Fibroblast of the conjunctiva (primary cell): ENCODE measurements at places on chromosomes 6 and 20.

GRCh38 chr6:36613200-36613995 is 19.2 kb downstream of the SRSF3 start:
- DNase-seq, result no peak

DNA sequence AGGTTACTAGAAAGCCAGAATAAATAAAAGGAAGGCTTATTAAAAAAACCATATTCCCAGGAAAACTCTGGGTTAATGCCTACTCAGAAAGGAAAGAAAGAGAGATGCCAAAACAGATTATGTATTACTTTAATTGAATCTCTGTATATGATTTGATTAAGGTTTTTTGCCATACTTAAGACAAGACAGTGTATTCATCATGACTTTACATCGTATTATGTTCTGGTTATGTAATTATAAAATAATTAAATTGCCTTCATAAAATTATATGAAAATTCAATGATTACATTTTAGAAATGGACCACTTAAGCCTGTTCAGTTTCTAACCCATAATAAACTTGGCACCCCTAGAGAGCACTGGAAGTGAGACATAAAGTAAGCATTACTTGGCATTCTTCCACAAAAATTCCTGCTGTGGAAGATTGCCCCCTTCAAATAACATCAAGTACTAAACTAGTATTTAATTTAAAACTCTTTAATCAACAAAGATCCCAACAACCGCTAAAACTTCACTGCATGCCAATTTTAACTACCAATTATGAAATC is 20.8 kb upstream of the IBTK start:
- no peak for DNase-seq

DNA sequence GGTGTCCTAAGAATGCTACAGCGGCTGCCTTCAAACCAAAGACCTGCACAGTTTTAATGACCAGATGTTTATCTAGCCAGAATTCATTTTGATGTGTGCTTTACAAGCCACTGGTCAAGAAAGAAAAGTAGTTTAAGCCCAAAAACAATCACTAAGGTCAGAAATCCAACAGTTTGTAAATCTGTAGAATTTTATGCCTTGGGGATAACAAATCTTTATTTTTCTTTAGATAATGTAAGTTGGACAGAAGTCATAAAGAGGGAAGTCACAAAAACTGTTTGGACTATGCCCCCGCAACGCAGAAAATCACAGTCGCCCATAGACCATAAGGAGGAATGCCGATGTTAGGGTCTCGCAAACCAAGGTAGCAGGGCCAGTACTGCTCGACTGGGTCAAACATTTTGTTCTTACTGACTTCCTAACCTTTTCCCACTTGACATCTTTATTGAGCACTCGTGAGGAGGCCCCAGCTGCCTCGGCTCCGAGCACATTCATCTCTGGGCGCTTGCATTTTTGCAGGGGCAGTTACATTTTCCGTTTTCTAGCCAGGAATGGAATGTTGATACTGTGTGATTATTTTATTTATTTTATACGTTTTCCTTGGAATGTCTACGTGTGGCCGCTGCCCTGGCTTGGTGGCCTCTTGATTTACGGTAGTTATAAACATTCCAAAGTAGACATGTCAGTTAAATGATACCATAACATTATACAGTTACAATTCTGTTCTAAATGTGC is 56.7 kb upstream of the APCDD1L start:
- DNase-seq, result no peak

DNA sequence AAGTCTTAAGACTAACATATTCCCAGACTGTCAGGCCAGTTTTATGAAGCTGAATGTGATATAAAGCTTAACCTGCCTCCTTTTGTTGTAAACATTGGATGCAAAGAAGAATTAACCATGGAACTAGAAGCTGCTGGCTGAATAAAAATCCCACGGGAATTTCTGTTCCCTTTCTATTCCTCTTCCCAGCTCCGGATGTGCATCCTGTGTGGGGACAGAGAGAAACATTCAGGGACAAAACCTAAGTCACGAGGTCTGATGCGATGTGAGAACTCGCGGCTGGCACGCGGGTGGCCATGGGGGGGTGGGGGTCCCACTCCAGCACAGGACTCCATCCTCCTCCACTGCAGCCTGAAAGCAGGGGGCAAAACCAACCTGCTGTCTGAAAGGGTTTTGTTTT is 32.2 kb downstream of the RAMACL start:
- DNase-seq, result no peak

DNA sequence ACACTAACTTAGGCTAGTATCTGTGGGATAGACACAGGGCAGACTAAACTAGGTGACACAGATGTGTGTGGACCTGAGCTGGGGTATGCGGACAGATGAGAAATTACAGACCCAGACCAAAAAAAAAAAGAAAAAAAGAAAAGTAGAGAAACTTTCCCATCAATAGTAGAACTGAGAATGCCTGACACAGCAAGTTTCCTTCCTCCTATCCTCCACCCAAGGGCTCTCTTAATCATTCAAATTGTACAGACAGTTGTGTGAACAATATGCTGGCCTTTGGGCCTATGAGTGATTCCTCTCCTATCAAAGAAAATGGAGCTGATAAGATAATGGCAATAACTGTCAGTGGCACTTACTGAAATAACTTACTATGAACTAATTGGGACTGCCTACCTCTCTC is 226.7 kb upstream of the PRDM1 start:
- DNase-seq, result no peak

GRCh38 chr6:44272529-44272928 is 2.3 kb downstream of the TMEM151B start:
- no peak for DNase-seq

- no peak for DNase-seq
Measured at GRCh38 chr6:23305325-23305943, 736.1 kb downstream of the HDGFL1 start.

DNA sequence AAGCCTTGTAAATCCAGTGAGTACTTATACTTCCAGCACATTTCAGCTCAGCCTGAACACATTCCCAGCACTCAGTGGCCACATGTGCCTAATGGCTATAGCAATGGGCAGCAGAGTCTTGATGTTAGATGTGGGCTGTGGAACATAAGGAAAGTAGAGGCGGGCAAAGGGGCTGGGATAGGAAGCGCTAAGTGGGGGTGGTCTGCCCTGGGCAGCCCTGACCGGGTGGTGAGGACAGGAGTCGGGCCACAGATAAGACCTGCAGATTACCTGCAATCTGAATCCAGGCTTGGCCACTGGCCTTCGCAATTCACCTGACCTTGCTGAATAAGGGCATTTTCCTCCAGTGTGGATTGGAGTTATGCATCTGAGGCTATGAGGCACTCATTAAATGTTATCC is 11.1 kb upstream of the HMGA1 start:
- no peak for DNase-seq

- no peak for DNase-seq
Measured at GRCh38 chr20:32385541-32385940, 27.4 kb downstream of the ASXL1 start.

DNA sequence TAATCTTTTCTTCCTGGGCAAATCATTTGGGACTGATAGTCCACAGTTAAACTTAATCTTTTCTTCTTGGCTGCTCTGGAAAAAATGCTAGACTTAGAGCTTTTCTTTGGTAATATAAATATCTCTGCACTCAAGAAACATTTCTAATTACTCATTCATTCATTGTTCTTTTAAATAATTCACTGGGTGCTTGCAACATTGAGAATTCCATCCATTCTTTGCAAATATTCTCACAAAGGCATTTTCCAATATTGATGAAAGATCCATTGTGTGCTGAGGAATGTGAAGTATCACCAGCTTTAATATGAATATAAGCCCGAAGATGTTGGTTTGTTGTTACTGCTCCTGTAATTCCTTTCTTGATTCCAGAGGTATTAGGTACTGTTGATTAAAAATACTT is 38.4 kb downstream of the AKAP7 start:
- no peak for DNase-seq

DNA sequence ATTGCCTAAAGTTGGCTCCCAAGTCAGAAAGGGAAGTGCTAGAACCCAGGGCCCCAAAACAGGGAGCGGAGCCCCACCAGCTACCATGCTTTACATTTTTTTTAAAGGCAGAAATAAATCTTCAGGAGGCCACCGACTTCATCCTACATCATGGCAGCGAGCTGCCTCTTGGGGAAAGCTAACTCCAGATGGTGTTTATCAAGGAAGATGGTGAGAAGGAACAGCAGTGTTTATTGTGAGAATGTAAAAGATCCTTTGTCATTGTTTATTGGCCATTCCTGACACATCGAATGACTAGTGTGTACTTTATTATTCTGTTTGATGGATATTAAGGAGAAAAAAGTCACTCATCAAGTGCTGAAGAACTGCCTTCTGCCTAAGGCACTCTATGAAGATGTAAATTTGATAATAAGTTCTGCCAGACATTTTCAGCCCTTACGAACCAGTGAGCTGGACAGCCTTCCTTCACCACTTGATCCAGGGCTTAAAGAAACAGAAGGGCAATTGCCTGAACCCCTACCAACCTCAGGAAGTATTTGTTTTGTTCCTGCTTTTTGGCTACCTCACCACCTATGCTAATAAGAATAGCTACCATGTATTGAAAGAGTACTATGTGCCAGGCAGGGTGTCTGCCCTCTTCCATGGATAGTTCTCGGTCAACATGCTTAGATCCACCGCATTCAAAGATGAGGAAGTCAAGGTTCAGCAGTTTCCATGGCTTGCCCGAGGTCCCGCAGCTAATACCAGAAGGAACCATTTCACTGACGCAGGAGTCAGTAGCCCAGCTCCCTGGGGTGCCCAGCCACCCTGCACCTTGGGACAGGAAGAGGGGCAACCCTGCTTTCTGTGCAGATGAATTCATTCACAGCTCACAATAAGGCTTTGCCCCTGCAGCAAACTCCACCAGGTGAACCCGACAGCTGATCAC is 194.7 kb upstream of the RREB1 start:
- no peak for DNase-seq

- no peak for DNase-seq
Measured at GRCh38 chr6:37104824-37105147, 65.2 kb upstream of the PIM1 start.

DNA sequence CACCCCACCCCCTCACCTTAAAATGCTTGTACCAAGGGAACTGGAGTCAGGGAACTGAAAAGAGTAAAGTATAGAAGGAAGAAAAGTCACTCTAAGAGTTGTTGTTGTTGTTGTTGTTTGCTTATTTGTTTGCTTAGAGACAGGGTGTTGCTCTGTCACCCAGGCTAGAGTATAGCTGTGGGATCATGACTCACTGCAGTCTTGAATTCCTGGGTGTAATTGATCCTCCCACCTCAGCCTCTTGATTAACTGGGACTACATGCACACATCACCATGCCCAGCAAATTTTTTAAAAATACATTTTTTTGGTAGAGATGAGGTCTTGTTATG is 681.6 kb upstream of the GJE1 start:
- DNase-seq, result no peak
